Mesothelial cell of epicardium (in vitro differentiated cells): ENCODE measurements at places on chromosomes 5 and 9. TPM values are rescaled to one million over a fixed set of nuclear protein-coding genes. Genes with fewer than 3 reads are reported as not detected.

Gene CDH12
- 1.6 to 1.7 TPM (median 1.6 TPM) in 3 replicates for total RNA-seq

DNA sequence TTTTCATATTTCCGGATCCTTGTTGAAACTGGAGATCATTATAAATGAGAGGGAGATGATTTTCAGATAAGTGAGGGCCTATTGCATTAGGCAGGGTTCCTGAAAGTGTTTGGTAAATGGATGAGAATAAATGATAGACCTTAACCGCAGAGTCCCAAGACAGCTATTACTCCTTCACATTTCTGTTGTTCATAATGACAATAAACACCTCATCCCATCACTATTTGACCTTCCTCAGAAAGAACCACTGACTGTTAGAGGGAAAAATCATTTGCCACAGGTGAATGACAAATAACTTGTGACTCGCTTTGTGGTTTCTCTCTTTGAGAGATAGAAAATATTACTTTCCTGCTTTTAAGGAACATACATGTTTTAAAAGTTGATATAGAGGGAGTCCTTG, 47.3 kb upstream of the TRMT10B start:
- no peak for DNase-seq

DNA sequence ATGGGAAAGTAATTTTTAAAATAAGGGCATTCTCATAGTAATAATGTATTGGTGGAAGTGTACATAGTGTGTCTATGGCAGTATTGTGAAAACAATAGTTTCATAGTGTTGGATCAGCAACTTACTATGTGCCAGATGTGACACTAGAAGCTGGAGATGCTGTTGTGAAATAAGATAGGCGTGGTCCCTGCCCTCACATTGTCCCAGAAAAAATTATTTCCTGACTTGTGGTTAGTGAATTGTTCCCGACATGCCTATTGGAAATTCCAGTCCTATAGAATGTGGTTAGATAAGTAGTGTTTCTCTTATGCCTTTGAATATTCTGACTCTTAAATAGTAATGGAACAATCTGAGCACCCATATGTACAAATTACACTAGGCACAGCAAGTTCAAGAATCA, 55.3 kb upstream of the MTAP start:
- no peak for DNase-seq

- DNase-seq: no peak
These were observed 186.3 kb downstream of the MARCHF11 start for GRCh38 chr5:15993334-15993733.

Gene SLC34A1
- not detected in 3 replicates for total RNA-seq

Gene TIGD6
- 3.9 to 4.8 TPM (median 4.7 TPM) in 3 replicates for total RNA-seq

GRCh38 chr5:180618487-180618828, 27.2 kb upstream of the SCGB3A1 start:
- DNase-seq: no peak

- no peak for DNase-seq
These were observed 478.1 kb upstream of the CDH9 start for GRCh38 chr5:27516437-27516836.
